ENCODE measurements at places on chromosomes 2 and 18. TPM values are rescaled to one million over a fixed set of nuclear protein-coding genes. Genes with fewer than 3 reads are reported as not detected.

DNA sequence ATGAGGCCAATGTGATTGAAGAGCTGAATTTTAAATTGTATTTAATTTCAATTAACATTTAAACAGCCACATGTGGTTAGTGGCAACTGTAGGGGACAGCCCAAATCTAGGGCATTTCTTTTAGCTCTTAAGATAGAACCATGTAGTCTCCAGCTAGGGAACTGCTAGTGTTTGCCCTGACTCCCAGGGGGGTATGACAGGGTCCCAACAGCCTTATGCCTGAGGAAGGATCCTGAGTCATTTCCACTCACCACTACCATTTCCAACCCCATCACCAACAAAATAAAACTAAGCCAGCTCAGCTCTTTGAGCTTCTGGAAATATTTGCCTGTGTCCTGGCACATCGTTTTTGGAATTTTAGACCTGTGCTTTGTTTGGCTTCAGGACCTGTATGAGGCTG lies 13.7 kb upstream of the GMCL1 start:
- DNase-seq: no peak

- DNase-seq: no peak
These were observed 315.6 kb downstream of the SETBP1 start for GRCh38 chr18:44996261-44996660.

DNA sequence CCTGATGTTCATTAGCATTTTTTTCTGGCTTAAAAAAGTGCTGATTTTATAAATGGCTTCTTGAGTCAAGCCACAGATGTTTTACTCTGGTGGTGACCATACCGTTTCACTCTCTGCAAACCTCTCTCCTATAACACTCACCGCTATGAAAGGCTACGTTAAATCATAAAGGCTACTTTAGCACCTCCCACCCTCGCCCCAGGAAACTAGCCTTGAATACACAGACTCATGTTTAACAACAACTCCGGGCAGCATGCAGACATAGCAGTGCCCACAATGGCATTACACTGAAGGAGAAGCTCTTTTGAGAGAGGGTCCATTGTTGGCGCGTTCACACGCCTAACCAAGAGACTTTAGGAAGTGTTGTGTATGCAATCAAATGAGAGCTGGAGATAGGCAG lies 5.6 kb downstream of the MYT1L start:
- no peak for DNase-seq

DNA sequence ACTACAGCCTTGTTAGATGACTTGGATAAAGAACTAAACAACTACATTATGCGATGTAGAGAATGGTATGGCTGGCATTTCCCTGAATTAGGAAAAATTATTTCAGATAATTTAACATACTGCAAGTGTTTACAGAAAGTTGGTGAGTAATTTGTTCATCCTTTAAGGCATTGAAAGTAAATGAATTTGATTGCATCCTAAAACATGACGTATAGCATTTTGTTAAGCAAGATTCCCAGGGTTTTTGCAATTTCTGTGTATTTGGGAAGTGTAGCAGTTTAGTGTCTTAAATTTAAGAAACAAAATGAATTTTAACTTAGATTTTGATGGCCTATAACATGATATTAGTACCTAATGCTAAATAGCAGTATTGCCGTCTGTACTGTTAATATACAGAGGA lies 24.8 kb downstream of the NOP58 start:
- DNase-seq: peak; percentile 34

- no peak for DNase-seq
These were observed 109.1 kb downstream of the PID1 start for GRCh38 chr2:229162015-229162414.

- no peak for DNase-seq
These were observed 44.2 kb upstream of the CDH7 start for GRCh38 chr18:65706646-65707045.

DNA sequence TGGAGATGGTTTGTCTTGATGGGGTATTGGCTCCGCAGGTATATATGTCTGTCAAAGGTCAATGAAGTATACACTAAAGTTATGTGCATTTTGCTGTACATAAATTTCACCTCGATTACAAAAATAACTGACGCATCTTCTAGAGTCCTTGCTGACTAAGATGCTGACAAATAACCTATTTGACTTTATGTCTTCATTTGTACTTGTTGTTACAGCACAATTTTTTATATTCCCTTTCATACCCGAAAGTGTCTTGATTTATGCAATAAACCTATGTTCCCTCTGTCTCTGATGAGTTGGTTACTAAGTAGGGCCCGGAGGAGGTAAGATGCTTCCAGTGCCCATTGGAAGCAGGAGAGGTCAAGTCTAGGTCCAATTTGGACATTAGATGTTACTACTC lies 93.5 kb downstream of the COPS8 start:
- DNase-seq: no peak

- peak; percentile 92 for DNase-seq
These were observed 35.4 kb upstream of the HNMT start for GRCh38 chr2:137928547-137929518.

COL5A2 gene
- total RNA-seq: 693 TPM

NEU4 gene
- not detected for total RNA-seq

NUP35 gene
- 8.1 TPM for total RNA-seq

OST4 gene
- total RNA-seq: 239 TPM

KCNS3 gene
- 7.4 TPM for total RNA-seq

CCDC141 gene
- under 0.01 TPM for total RNA-seq

LCLAT1 gene
- 50.1 TPM for total RNA-seq

DPP10 gene
- 0.32 TPM for total RNA-seq

SLC11A1 gene
- total RNA-seq: 0.43 TPM

Measured in fibroblast of villous mesenchyme (primary cell).